ENCODE measurements at places on chromosomes 13 and 19.

GRCh38 chr19:35528218-35529038, at the start of gene SBSN:
TSS of gene SBSN (minus strand) at chr19:35528311. CDS start at chr19:35528281, 30 bp downstream.
- no peak for DNase-seq

DNA sequence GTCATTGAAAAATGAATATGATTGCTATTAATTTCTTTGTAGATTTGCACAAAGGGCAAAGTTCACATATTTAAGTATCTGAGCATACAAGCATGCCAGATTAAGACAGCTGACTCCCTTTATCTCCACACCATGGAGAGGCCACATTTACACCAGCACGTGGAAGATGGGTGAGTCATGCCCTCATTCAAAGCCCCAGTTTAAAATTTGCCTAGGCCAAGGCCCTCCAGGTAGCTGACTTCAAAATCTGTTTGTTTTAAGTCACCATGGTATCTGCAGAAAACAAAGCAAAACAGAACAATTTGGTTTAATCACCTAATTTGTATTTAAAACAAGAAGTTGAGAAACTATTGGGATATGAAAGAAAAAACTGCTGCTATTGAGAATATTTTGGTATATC, 109.2 kb downstream of the ESD start:
- no peak for DNase-seq

DNA sequence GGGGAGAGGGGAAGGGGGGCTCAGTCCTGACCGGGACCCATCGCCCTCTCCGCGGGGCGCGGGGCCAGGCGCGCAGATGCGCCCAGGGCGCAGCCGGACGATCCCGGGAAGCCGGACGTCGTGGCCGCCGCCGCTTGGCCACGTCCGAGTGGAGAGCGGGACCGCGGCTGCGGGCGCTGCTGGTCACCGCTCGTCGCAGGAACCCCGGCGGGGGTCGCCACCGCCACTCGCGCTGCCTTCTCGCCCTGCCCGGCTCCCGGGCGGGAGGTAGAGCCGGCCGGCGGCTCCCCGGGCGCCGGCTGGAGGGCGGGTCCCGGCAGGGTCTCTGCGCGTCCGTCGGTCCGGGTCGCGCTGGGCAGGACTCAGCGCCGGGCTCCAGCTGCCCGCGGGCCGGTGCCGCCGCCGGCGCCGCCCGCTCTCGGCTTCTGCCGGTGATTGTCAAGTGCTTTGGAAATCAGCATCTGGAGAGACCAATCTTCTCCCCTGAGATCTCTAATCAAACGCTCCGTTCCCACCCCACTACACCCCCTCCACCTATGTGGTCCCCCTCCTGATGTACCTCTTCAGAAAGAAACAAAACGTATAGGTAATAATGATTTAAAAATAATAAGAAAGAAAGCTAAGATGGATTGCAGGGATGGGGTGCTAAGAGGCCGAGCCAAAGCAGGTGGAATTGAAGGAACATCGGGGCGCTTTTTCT, 464.4 kb downstream of the ITGBL1 start:
- no peak for DNase-seq

GRCh38 chr13:51801631-51802099, 2.3 kb downstream of the DHRS12 start:
- DNase-seq, result no peak

DNA sequence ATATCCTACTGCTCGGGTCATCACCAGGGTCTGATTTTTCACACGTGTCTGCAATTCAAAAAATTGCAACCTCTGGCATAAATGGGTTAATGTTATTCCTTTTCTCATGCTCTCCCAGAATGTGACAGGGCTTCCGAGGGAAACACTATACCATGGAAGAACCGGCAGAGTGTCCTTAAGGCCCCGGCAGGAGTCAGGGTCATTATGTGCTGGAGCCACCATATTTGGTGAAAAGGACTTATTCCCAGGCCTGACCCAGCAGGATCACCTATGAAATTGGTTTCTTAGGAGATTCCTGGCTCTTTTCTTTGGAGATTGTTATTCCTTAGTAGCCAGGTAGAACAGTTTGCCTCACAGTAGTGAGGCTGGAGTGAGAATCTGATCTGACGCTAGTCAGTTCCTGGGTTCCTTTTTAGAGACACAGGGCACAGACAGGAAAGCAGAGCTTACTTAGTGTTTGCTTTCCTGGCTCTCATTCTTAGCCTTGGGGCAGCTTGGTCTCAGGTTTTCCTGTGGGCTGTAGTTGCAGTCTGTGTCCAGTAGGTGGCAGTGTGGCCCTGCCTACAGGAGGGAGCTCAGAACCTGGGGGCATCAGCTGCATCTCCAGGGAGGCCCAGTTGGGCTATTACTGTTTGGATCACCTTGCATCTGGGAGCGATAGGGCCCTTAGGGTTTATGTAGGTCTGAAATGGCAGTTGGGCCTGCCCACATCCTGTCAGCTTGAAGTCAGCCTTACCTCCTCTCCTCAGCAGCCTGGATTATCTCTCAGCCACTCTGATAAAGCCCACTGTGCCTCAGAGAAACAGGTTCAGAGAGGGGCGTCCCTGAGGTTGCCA, 12.4 kb downstream of the SNRNP70 start:
- DNase-seq, result no peak
